CD4-positive, alpha-beta T cell treated with Interleukin-17A for 1 hour (primary cell): ENCODE measurements at places on chromosomes 2 and 18.

DNA sequence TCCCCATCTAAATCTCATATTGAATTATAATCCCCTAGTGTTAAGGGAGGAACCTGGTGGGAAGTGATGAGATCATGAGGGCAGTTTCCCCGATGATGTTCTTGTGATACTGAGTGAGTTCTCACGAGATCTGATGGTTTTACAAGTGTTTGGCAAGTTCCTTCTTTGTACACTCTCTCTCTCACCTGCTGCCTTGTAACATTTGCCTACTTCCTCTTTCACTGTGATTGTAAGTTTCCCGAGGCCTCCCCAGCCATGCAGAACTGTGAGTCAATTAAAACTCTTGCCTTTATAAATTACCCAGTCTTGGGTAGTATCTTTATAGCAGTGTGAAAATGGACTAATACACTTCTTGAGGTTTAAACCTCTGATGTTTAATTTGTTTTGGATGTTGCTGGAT lies 177.5 kb downstream of the CD8B2 start:
- no peak for DNase-seq

GRCh38 chr2:184729581-184729980 lies 131.3 kb downstream of the ZNF804A start:
- DNase-seq = no peak

GRCh38 chr2:71538241-71538640 lies 84.9 kb downstream of the DYSF start:
- no peak for DNase-seq

DNA sequence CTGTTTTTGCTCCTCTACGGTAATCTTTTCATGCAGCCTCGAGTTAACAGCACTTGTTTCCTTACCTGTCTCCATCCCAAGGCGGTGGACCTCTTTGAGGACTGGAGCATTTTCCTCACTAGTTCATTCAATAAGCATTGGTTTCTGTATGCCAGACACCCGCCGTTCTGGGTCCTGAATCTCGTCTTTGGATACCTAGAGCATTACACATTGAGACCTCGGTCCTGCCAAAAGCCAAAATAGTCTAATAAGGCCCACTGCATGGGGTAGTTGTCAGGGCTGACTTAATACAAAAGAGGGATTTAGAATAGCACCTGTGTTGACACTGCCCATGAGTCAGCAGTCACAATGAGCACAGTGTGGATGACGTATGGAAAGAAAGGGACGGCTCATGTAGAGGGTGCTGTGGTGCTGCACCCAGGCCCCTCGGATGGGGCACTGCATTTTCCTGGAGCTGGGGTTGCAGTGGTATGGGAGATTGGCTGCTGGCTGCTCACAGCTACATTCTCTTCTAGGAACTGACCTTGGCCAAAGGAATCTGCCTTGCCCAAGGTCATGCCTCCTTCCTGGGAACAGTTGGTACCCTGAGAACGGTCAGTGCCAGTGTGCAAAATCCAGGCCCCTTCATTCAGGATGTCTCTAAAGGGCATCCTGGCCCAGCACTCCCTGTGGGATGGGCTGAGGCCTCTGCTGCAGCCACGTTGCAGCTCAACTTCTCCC lies 126.9 kb upstream of the NCK2 start:
- DNase-seq = no peak

DNA sequence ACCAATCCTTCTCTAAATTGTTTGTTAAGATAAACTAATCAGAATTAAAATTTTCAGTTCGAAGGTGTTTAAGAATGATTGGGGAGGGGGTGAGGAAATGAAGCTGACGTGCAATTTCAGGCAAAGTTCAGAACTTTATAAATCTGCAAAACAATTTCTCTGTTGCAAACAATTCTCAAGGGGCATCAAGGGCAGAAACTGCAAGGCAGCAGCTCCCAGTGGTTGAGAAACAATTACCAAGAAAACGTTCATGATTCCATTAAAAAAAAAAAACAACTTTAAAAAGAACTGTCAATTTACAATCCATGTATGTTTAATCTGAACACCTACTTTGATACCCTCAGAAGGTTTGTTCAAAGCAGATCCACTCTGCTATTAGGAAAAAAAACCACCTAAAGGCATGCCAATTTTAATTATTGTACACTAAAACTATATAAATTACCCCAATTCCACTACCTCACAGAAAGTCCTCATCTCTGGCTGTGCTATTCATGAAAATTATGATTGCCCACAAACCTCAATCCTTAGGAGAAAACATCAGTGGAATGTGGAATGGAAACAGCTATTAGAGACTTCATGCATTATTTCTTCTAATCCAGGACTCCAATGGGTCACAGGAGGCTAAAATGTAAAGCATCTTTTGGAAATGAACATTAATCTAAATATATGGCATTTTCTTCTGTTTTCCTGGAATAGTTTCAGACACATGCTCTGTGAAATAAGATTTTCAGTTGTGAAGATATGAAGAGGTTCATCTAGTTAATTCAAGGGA lies 119.9 kb upstream of the ACVR1C start:
- DNase-seq = no peak

GRCh38 chr18:36942264-36942663 lies 113.3 kb downstream of the KIAA1328 start:
- DNase-seq = peak; percentile 14
